ENCODE measurements at places on chromosomes 3 and 15.

- peak; percentile 62 for DNase-seq
These were observed at the start of gene DRD3 for GRCh38 chr3:114178770-114179368. Gene DRD3 (minus strand): TSS chr3:114179052. CDS start chr3:114171992, 7,060 bp downstream.

GRCh38 chr3:95705786-95706418, 1108.5 kb upstream of the EPHA6 start:
- no peak for DNase-seq

DNA sequence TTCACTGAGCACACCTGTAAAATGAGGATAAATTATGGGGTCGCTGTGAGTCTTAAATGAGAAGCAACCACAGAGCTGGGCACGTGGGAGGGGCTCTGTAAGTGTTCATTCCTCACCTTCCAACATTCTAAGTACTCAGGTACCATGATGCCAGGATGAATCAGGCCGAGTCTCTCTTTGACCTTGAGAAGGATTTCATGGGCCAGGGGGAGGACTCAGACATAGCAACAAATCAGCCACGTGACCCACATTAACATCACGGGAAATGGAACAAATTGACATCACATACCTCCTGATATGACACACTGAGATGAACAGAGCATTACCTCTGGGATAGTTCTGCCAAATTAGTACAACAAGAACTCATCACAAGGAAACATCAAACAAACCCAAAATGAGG, 35.2 kb upstream of the USP3 start:
- no peak for DNase-seq

DNA sequence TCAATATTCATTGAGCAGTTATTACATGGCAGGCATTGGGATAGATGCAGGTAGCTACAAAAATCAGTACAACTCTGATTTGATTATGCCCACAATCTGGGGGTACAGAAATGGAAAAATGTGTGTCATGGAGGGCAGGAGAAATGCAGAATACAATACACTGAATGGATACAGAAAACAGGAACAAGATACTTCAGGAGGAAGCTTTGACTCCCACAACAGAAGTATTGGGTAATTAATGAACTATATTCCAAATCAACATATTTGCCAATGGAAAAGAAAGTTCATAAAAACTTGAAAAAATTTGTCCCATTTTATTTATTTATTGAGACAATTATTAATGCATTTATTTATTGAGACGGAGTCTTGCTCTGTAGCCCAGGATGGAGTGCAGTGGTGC, 207.0 kb downstream of the SUCLG2 start:
- DNase-seq: no peak

DNA sequence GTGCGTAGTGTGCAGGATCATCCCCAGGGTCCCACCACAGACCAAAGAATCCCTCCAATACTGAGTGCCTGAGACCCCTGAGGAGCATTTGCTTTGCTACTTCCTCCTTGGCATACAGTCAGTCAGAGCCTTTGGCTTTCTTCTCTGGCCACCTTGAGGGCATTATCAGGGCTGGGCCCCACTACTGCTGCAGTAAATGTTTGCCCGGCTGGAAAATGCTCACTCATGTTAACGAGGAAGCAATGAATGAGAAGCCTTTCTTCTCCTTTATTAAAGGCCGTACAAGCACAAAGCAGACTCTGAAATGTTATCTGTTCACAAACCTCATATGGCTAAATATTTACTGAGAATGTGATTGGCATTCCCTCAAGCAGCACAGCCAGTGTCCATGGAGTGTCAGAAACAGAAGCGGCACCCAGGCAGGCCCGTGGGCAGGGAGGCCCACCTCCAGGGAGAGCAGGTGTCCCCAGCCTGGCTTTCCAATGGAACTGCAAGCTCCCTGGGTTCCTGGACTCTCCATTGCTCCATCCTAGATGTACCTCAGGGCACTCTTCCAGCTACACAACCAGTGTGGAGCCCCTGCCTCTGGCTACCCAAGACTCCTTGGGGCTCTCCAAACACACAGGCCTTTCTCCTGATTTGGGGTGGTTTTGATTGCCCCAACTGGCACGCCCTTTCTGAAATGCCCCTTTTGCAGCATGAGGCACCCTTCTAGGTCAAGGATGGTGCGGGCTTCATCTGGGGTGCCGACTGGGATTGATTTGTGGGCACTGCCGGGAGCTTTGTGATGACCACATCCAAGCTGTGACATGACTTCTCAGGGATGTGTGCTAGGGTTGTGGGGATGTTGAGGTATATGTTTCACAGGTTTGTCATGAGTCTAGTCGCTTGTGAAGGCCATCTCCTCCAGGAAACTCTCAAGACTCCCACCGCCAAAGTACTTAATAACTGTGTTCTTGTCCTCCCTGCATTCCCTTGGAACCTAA, 195.6 kb downstream of the FAM43A start:
- DNase-seq: peak; percentile 12

DNA sequence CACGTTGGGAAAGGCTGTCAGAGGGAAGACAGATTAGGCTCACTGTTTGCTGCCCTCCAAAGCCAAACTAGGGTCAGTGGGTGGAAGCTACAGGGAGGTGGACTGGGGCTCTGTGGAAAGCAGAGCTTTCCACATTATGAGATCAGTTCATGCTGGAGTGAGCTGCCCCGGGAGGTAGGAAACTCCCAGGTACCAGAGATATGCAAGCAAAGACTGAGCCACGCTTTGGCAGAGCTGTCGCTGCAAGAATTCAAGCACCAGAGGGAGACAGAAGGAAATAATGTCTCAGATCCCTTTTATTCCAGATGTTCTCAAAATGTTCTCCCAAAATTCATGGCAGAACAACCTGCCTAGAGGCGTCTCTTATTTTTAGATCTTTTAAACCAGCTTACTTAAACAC, 286.6 kb downstream of the WDR72 start:
- no peak for DNase-seq

DNA sequence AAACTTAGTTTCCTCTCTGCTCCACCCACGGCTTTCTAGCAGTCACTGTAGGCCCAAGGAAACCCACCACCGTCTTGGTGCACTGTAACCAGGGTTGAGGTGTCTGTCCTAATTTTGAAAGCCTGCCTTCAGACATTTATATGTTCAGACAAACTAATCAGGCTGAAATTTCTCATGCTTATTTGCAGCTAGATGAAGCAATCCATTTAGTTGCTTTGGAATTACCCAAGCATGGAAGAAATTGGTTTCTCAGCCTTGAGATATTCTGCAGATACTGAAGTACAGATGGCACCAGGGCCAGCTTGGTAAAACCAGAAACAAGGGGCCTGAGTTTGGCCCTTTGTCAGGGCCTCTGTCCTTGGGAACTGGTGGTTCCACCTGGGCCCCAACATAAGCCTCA, 105.4 kb downstream of the CACNA1D start:
- no peak for DNase-seq

DNA sequence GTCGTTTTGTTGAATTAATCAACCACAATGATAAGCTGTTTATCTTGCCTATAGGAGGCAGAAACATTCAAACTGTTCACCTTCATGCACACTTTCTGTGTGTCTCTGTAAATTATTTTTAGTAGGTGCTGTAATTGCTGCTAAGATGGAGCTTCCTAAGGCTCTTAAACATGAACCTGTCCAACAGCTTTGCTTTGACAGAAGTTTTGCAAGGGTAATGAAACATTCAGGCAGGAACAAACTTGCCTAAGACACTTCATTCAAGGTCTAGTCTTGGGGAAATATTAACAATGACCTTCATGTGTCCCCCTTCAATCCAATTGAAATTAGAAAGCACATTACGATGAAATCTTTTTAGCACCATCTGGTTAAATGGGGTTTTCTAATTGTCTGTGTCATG, 156.1 kb downstream of the DIPK2A start:
- no peak for DNase-seq

GRCh38 chr3:45979378-45979777, 16.2 kb downstream of the FYCO1 start:
- no peak for DNase-seq

Measured in H9 (cell line).